Germinal center (tissue), 1 donor: ENCODE measurements at places on chromosomes 2 and 18.

- DNase-seq, result no peak
Observed at GRCh38 chr2:1891147-1891546, 146.8 kb upstream of the PXDN start.

DNA sequence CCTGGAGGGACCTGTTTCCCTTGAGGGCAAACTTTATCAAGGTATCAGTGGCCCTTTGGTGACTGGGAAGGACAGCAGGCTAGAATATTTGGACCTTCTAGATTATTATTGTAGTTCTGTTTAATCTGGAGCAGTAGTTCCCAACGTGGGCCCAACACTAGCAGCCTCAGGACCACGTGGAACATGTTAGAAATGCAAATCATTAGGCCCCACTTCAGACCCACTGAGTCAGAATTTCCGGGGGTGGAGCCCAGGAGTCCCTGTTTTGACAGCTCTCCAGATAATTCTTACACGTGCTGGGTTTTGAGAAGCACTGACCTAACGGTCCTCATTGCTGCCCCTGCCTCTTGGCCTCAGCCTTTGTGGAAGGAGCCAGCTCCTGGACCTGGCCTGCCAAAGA lies 25.5 kb upstream of the DYNC2LI1 start:
- no peak for DNase-seq

GRCh38 chr18:44732238-44732563 lies 51.5 kb downstream of the SETBP1 start:
- no peak for DNase-seq

GRCh38 chr2:199951023-199951422 lies 4.3 kb downstream of the TYW5 start:
- DNase-seq, result no peak
